ENCODE measurements at places on chromosomes 2 and 18. TPM values are rescaled to one million over a fixed set of nuclear protein-coding genes. Genes with fewer than 3 reads are reported as not detected.

FBXO15 gene
- 1.6 TPM for total RNA-seq

COLEC12 gene
- total RNA-seq = not detected

SOWAHC gene
- total RNA-seq = 0.63 TPM

SPRED2 gene
- 7.9 TPM for total RNA-seq

DSG1 gene
- total RNA-seq = not detected

ABCG5 gene
- total RNA-seq = not detected
